ENCODE measurements at places on chromosomes 16 and 17.

DNA sequence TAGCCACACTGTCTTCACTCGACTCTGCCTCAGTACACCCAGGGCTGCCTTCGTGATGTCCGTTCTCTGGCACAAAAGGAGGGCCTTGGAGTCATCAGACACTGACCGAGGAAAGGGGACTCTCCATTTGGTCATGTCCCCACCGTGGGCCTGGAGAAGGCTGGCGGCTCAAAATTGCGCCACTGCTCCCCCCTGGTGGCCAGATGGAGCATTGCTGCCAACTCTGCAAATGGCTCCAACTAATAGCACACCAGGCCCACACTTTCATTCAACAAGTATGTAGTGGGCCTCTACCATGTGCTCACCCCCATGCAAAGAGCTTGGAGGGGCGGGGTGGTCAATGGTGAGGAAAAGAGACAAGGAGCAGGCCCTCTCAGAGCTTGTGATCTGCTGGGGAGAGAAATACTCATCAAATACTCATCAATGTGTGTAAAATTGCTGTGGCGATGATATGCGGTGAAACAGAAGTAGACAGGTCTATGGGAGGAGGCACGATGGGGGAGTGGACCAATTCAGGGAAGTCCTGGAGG is 5.2 kb upstream of the GRIN2C start:
- DNase-seq: peak; percentile 86

GRCh38 chr16:11637320-11637719 is 30.9 kb upstream of the SNN start:
- DNase-seq: no peak

GRCh38 chr17:14301279-14302090 is 604 bp downstream of the HS3ST3B1 start:
- peak; percentile 33 for DNase-seq

- DNase-seq: peak; percentile 18
These were observed 22.4 kb downstream of the C1QTNF1 start for GRCh38 chr17:79046197-79046915.

GRCh38 chr16:17168181-17168580 is 302.6 kb downstream of the XYLT1 start:
- no peak for DNase-seq

- DNase-seq: no peak
These were observed 8.8 kb downstream of the CNTNAP1 start for GRCh38 chr17:42691021-42691545.

GRCh38 chr17:77542011-77542410 is 401.2 kb downstream of the SEC14L1 start:
- no peak for DNase-seq

GRCh38 chr17:79388556-79389295 is 222.1 kb downstream of the RBFOX3 start:
- peak; percentile 89 for DNase-seq

- DNase-seq: no peak
These were observed 152.4 kb downstream of the SSH2 start for GRCh38 chr17:29777663-29778062.

GRCh38 chr16:78761427-78761826 is 662.0 kb downstream of the WWOX start:
- no peak for DNase-seq

- no peak for DNase-seq
These were observed 94.3 kb upstream of the ZFHX3 start for GRCh38 chr16:73142053-73142854.

GRCh38 chr17:38921756-38922411 is 3.5 kb upstream of the LASP1NB start:
- no peak for DNase-seq

- no peak for DNase-seq
These were observed 49.8 kb downstream of the ERCC4 start for GRCh38 chr16:13969711-13970110.

- DNase-seq: peak; percentile 62
These were observed 24.1 kb upstream of the ADORA2B start for GRCh38 chr17:15920758-15921239.

- peak; percentile 72 for DNase-seq
These were observed 22.9 kb downstream of the PRCD start for GRCh38 chr17:76562734-76563148.

DNA sequence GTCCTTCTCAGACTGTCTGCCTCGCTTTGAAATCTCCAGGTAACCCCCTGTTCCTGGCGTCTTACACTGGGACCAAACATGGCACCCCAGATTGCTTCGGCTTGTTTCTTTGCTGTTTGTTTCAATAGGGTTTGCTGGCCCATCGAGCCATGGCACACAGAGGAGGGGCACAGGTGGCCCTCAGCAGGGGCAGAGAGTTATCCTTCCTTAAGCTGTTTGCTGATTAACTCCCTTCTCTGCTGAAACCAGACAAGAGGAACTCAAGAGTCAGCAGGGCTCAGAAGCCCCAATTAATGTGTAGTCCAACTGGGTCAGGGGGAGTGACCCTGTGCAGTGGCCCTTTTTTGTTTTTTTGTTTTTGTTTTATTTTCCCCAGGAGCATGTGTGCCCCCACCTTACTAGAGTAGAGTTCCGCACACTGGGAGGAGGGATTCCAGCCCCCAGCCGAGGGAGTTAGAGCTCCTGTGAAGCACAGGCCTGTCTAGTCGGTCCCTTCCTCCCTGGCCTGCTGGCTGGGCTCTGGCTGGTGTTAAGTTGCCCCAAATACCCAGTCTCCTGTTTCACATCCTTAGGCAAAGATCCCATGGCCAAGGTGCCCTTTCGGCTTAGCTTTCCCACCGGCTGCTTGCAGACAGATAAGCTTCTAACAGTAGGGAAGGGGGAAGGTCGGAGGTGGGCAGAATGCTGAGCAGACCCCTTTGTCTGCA is 39.3 kb downstream of the YPEL2 start:
- DNase-seq: no peak

DNA sequence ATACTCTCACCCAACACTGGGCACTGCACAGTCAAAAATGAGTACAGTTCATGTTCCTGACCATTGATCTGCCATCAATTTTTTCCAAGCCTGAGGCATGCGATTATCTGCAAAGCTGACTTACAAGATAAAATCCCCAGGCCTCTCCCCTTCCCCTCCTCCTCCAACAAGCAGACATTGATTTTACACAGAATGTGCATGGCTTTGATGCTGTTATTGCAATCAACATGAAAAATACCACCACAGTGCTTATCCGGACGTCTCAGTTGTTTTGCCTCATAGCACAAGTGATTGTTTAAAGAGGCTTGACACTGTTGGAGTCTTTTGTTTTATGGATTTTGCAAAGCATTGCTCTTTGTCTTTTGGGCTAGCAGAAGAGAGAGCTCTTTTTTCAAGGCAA is 163.8 kb downstream of the TOX3 start:
- DNase-seq: no peak

- DNase-seq: no peak
These were observed 5.0 kb downstream of the UBFD1 start for GRCh38 chr16:23562505-23562904.

- DNase-seq: peak; percentile 72
These were observed 14.0 kb downstream of the COPZ2 start for GRCh38 chr17:48023400-48024148.

DNA sequence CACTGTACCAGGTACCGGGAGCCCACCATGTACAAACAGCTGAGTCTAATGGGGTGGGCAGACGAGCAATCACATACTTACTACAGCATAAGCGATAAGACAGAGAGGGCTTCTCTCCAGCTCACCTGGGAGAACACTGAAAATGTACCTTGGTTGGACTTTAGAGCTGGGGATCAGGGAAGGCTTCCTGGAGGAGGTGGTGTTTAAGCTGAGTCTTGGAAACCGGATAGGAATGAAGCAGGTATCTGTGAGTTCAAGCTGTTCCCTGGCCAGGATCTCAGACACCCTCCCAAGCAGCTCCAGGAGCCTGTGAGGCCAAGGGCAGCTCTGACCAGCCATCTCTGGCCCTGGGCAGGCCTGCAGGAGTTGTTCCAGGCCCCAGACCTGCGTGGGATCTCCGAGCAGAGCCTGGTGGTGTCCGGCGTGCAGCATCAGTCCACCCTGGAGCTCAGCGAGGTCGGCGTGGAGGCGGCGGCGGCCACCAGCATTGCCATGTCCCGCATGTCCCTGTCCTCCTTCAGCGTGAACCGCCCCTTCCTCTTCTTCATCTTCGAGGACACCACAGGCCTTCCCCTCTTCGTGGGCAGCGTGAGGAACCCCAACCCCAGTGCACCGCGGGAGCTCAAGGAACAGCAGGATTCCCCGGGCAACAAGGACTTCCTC is 8.0 kb upstream of the SERPINF1 start:
- no peak for DNase-seq

GRCh38 chr16:54031107-54031760 is 255.4 kb downstream of the IRX3 start:
- DNase-seq: no peak

DNA sequence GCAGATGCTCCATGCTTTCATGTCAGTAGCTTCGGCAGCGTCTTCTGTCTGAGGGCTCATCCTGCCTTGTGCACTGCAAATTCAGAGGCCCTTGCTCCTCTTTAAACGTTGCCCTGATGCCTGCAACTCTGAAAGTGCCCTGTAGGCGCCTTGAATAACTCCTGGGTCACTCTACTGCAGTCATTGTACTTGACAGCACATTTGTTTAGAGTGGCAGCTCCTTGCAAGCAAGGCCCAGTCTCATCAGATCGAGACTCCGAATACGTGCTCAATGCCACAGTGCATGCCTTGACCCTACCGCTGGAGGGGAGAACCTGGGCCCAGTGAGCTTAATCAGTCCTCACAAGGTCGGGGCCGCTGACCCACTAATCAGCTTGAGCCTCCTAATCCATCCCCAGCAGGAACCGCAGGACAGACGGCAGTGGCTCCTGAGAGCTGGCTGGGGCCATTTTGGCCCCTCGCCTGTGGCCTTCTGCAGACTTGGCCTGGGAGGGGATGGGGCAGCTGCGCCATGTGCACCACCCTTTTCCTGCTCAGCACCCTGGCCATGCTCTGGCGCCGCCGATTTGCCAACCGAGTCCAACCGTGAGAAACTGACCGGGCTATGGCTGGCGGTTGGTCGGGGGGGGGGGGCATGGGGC is at the start of gene PRCD:
PRCD (plus strand) TSS at position 414 of the 641 bp plus-strand sequence; CDS start at position 512, 98 bp downstream.
- DNase-seq: no peak

- no peak for DNase-seq
These were observed 15.8 kb upstream of the ITGAM start for GRCh38 chr16:31243734-31244670.

DNA sequence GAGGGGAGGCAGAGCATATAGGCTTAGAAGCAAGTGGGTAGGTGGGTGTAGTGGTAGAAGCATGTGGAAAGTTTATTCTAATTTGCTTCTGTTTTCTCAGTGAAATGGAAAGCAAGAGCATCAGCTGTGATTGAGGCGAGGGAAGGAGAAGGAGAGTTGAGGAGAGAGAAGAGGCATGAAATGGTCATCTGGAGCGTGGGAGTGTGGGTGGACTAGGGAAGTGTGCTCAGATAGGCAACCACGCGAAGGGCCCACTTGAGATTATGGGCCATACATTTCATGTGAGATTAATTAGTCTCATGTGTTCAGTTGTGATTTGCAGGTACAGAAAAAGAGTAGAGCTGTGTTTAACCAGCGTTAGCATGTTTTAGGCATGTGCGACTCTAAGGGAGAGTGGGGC is 20.8 kb upstream of the CDC6 start:
- no peak for DNase-seq

GRCh38 chr16:48318630-48319029 is 66.6 kb downstream of the SIAH1 start:
- DNase-seq: peak; percentile 14

DNA sequence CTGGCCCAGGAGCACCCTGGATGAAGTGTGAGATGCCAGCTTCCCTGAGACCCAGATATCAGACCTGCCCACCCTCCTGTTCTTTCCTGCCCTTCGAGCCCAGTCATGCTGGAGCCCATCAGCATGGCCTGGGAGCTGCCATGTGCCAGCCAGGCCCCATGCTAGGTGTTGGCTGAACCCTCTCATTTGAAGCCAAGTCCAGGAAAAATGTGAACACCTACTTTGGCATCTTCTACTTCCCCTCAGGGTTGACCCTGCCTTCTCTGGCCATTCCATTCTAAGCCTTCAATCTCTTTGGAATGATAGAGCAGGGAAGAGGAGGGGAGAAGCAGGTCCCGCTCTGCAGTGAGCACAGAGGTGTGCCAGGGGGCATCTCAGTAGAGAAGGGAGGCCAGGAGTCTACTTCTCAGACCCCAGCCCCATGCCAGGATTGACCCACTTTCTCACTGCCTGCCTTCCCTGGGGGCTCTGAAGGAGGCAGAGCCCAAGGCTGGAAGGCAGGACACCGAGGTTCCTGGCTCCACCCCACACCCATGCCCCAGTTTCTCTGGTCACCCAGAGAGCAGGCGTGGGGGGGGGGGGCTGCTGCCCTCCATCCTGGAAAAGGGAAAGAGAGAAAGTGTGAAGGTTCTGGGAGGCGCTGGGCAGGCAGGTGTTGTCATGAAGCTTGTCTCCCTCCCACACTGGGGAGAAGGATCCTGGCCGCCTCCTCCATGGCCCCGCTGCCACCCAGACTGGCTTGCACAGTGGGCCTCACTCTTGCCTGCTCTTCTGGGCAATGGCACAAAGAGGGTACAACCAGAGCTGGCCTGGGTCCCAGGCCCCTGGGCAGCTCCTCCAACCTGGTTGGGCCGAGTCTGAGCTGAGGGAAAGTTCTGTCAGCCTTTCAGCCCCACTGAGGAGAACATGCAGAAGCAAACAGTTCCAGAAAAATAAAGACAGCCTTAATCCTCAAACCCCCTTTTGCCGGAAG is 9.3 kb downstream of the HDAC5 start:
- no peak for DNase-seq

DNA sequence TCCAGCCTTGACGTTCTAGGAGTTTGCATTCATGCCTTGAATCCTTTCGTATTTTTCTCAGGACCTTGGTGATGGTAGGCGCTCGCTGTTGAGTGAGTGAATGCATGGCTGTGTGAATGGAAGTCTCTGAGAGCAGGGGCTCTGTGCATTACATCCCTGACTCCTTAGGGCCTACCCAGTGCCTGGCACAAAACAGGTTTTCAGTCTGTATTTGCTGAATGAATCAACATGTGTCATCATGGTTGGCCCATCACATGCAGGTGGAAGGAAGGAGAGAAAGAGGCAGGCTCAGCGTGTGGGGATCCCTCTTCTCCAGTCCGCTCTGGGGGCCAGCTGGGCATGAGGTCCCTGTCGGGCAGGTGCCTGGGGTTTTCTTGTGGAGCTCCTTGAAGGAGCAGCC is 8.7 kb downstream of the RAP1GAP2 start:
- DNase-seq: no peak

DNA sequence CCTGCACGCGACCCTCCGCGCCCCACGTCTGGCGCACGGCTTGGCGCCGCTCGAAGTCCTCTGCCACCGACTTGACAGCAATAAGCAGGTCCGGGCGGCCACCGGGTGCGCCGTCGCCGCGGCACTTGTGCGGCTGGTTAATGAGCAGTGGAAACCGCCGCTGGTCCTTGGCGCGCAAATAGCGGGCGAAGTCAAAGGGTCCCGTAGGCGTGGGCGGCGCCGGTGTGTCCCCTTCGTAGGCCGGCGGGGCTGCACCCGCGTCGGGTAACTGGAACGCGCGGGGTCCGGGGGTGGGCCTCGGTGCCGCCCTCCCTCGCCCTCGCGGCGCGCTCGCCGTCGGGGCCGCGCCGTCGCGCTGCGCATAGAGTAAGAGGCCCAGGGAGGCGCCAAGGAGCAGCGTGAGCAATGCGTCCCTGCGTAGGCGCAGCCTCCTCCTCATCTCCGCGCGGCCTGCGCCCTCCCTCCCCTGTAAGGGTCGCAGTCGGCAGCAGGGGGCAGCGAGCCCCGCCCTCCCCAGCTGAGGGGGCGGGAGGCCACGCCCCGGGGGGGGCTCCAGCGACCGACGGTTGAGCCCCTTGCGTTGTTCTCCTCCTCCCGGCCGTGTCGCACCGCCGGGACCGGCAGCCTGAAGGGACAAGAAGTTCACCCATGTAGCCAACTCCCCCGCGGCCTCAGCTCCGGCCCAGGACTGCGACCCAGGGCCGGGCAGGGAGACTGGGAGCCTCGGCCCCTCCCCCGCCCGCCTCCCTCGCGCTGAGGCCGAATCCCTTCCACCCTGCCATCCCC is 558 bp downstream of the B3GNT9 start:
- peak; percentile 86 for DNase-seq

GRCh38 chr17:66322764-66323163 is 20.4 kb downstream of the PRKCA start:
- no peak for DNase-seq
